ENCODE measurements at places on chromosomes 1 and 21.

DNA sequence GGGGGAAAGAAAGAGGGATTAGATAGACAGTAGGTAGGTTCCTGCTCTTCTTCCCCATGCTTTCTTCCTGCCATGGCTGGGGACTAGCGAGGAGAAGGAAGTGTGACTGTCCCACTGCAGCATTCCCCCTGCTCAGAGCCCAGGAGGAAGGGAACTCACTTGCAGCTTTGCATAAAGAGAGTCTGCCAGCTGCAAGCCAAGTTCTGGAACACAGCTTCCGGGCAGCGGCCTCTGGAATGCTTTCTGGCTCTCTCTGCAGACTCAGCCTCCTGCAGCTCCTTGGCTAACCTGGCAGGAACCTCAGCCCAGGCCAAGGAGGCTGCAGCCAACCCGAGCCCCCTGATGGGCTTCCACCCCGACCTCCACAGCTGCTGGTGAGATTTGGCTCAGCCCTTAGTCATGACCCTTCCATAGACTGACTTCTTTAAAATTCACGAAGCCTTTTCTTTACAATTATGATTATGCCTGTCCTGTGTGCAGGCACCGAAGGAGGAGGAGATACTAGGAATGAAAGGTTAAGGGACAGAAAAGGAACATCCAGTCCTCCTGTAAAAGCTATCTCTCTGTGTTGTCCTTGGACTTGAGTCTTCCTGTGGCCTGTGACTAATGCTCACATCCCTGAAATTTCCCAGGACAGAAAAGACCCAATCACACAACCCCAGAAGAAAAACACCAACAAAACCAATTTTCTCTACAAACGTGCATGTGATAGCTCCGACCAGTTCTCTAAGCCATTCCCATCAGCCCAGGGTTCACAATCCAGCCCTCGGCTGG is 108.2 kb upstream of the OLIG2 start:
- DNase-seq, result no peak

DNA sequence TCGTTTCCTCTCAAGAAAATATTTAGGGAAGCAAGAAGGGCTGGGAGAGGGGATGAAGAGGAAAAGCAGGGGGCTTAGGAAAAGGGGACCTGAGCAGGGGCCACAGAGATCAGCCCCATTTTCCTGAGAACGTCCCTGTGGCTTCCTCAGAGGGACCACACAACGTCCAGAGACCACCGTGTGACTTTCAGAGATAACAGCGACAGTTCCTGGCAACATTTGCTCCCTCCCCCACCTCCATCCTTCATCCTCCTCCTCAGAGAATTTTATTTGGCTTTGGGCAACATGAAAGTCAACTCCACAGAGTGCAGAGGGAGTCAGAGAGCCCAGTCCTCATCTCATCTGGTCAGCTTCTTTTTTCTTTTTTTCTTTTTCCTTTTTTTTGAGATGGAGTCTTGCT is 50.9 kb downstream of the RUNX1 start:
- DNase-seq, result no peak

GRCh38 chr1:17829579-17829978 is 74.4 kb downstream of the ACTL8 start:
- DNase-seq, result no peak

GRCh38 chr1:48341221-48341620 is 118.7 kb downstream of the SLC5A9 start:
- no peak for DNase-seq

DNA sequence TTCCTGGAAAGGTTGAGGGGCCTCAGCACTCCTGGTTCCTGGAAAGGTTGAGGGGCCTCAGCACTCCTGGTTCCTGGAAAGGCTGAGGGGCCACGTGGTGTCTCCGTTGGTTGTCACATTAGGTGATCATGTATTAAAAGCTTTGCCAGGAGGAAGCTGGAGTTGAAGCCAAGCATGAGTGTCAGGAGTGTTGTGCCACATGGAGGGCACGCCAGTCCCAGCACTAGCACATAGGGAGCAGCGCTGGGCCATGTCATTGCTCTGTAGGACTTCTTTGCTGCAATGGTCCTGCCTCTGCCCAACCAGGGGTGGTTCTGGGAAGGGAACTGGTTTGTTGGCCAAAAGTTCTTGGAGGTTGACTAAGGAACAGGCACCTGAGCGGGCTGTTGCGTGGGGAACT is 13.3 kb downstream of the ATP5PO start:
- no peak for DNase-seq

GRCh38 chr1:160818207-160818937 is 22.4 kb downstream of the LY9 start:
- no peak for DNase-seq

DNA sequence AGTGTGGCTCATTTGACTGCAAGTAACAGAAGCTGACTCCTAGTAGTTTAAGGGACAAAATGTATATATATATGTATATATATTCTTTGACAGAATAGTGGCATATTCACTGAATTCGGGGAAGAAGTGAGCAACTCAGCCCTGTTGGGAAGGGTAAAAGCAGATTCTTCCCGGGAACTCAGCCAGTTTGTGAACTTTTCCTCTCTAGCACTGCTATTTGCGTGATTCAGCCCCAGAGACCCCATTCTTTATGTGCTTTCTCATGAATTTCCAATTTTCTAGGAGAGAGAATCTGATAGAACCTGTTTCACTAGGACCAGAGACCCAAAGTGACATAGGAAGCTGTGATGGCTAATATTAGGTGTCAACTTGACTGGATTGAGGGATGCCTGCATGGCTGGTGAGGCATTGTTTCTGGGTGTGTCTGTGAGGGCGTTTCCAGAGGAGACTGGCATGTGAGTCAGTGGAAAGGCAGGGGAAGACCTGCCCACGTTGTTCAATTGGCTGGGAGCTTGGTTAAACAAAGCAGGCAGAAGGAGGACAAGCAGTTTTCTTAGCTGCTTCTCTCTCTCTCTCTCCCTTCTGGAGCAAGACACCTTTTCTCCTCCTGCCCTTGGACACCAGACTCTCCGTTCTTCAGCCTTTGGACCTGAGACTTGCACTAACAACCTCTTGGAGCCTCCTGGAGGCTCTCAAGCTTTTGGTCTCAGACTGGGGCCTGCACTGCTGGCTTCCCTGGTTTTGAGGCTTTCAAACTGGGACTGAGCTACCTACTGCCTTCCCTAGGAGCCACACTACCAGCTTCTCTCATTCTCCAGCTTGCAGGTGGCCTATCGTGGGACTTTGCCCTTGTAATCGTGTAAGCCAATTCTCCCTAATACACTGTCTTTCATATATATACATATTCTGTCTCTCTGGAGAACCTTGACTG is 93.4 kb upstream of the KCNK1 start:
- no peak for DNase-seq

GRCh38 chr1:198498103-198498385 is 42.4 kb downstream of the ATP6V1G3 start:
- no peak for DNase-seq

DNA sequence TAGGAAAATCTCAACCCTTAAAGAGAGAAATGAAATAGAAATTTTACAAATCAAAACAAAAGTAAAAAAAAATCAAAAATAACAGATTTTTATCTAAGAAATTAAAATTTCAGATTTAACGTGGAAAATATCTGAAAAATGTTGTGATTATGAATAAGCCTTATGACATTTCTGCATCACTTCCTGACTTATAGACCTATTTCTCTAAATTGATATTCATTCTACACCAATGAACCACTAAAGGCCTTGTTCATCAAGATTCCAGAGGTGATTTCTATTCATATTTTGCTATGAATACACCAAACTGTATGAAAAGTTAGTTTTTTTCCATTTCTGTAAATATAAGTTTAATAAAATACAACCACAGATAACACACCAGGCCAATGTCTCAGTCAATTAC is 261.5 kb downstream of the SMYD3 start:
- no peak for DNase-seq

DNA sequence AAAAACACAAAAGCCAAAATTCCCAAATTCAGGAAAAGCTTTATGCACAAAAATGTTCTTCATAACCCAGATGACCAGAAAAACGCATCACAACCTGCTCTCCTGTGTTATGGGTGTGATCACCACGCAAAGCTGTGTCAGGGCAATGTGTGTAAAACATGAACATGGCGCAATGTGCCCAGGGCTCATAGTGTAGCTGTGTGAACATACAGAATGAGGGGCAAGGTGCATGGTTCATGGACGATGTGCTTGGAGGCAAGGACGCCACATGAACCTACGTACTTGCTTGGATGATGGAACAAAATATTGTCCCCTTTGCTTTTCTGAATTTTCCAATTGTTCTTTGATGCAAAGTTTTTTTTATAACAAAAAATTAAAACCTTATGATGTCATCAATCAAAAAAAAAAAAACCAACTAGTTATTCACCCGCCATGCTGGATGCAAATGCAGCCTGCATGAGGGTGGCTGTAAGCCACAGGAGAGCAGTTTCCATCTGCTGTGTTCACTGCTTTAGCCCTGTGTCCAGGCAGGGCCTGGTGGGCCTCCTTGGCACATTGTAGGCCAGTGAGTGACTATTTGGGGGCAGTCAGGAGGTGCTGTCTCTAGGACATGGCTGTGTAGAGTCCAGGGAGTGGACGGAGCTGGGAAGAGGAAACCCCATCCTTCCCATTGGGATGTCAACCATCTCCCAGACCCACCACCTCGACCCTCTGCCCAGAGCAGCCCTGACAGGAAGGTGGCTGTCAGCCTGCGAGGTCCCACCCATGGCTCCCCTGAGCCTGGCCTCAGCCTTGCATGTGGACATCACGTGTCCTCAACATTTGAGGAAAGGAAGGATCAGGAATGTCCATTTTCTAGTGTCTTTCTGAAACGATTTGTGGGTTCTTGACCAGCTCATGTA is 13.6 kb downstream of the KRTAP10-1 start:
- DNase-seq, result no peak

DNA sequence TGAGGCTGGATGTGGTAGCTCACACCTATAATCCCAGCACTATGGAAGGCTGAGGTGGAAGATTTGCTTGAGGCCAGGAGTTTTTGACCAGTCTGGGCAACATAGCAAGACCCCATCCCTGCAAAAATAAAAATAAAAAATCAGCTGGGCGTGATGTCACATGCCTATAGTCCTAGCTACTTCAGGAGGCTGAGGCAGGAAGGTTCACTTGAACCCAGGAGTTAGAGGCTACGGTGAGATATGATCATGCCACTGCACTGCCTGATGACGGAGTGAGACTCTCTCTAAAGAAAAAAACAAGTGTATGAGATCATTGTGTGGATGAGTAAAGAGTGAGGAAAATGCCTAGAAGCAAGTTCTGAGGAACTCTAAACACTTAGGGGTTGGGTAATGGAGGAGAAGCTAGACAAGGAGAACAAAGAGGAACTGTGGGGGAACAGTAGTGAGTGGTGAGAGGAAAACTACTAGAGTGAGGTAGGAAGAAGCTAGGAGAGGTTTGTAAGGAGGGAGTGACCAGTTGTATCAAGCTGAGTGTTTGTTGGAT is 17.0 kb downstream of the CLIC4 start:
- no peak for DNase-seq

DNA sequence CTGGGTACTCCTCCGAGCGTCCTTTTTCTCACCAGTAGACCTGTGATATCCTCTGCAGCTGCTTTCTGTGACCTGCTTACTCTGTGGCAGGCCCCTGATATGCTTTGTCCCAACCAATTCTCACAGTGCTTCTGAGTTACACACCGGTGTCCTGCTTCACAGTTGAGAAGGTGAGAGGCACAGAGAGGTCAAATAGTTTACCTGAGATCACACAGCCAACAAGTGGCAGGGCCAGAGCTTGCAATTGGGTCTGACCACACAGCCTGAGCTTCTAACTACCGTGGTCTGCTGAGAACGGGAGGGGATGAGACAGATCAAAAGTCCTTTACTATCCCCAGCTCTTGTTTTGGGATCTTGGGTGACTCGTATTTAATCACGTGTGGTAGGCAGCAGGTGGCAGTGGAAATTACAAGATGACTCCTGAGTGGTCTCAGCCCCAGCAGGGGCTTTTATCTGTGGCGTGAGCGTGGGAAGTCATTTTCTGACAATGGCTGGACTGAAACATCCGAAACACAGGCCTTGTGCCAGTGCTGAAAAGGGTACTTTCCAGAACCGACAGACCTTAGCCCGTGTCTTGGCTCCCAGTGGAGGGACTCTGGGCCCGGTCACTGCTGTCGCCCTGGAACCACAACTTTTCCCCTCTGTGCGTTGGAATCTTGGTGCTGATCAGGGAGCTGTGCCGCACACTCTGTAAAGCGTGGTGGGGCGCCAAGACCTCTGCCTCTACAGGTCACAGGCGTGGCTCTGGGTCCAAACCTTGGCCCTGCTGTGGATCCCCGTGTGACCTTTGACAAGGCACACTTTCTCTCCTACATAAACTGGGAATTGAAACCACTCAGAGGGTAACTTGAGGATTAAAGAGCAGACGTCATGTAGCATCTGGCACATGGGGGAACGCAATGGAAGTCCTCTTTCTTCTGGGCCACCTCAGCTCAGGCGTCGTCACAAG is 11.9 kb downstream of the THEMIS2 start:
- no peak for DNase-seq

- DNase-seq, result peak; percentile 77
Observed at GRCh38 chr1:24070821-24071393, 41.0 kb downstream of the MYOM3 start.

DNA sequence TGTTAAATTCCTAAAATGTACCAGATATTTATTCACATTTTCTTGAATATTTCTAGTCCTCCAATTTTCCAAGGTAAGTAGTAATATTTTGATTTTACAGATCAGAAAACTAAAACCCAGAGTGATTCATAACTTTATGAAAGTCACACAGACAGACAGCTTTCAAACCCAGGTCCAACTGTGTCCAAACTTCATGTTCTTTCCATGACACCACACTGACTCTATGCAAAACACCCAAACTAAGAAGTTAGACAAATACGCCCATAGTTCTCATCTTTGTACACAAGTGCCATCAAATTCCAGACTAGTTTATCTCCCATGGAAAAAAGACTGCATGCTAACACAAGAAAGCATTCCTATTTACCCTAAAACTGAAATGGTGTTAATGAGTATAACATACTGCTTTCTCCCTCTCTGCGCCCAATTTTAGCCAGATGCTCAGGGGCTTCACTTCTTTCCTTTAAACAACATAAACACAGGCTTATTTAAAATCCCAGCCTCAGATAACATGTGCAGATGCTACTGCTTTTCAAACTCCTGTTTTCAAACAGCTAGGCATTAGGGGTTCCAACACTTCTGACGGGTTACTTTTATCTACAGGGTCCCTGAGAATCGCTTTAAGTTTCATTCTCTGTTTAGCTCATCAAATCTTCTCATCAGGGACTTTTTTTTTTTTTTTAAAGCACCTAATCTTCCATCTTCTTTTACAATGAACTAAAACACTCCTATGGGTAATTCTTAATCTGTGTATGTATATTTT is 44.6 kb downstream of the WASF2 start:
- DNase-seq, result peak; percentile 80

DNA sequence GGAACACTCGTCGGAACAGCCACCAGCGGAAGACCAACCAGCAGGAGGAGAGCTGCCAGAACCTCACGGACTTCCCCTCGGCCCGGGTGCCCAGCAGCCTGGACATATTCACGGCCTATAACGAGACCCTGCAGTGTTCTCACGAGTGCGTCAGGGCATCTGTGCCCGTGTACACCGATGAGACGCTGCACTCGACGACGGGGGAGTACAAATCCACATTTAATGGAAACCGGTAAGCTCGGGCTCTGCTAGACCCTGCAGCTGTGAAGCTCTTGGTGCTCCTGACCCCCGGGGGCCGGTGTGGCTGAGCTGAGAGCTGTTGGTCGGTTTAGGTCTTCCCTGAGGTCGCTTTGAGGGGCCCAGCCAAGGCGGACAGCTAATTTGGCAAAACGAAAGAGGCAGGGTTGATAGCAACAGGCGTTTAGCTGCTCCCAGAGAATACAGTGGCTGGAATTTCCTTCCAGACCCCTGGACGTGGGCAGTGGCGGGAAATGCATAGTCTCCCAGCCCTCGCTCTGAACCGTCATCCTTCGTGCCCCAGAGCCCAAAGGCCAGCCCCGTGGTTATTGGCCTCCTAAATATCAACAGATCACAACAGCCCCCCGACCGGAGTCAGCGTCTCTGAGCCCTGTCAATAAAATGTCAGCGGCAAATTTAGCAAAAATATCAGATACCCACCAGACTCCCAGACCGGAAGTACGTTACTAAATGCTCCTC is 118.0 kb downstream of the AJAP1 start:
- DNase-seq, result no peak
